ENCODE measurements at places on chromosomes 7 and 10.

- no peak for DNase-seq
These were observed 29.0 kb downstream of the MRPL32 start for GRCh38 chr7:42961170-42961569.

GRCh38 chr10:104099269-104099668 lies 13.6 kb upstream of the COL17A1 start:
- no peak for DNase-seq

DNA sequence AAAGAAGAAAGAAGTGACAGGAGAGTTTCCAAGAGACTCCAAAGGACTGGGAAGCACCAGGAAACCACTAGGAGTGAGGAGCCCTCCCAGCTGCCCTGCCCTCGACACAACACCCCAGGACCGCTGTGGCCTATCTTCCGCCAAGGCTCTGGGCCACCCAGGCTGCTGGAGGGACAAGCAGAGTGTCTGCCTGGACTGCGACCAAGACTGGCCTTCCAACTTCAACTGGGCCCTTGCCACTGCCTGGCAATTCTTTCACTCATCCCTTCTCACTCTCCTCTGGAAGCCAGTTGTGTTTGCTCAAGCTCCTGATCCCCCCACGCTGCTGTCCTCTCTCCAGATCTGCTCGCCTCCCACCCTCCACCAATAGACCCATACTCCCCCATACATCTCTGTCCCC lies 10.2 kb downstream of the KIAA1549 start:
- DNase-seq, result no peak

GRCh38 chr10:132263866-132264265 lies 43.9 kb downstream of the STK32C start:
- no peak for DNase-seq

- DNase-seq, result no peak
These were observed 15.1 kb upstream of the TBX20 start for GRCh38 chr7:35268953-35269352.

- DNase-seq, result no peak
These were observed 435.0 kb downstream of the GALNT17 start for GRCh38 chr7:71566991-71567390.

DNA sequence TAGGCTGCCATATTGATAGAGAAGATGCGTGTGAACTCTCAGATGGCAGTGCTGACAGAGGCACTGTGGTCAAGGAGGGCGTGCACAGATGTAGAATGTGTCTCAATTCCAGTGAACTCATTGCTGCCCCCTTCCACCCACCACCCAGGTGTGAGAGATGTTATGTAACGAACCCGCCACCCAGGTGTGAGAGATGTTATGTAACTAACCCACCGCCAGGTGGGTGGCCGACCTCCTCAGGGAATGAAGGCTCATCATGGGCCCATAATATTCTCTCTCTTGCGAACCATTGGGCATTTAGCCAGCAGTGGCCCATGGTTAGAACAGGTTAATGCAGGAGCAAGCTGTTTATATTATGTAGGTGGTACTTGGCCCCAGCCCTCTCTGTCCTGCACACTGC lies 140.4 kb upstream of the MTPN start:
- no peak for DNase-seq

All from left renal pelvis (tissue), 4 donors.